ENCODE measurements at places on chromosomes 1 and 21.
A peak's percentile ranks its signal among the peaks of the same experiment; 100 is the strongest.

DNA sequence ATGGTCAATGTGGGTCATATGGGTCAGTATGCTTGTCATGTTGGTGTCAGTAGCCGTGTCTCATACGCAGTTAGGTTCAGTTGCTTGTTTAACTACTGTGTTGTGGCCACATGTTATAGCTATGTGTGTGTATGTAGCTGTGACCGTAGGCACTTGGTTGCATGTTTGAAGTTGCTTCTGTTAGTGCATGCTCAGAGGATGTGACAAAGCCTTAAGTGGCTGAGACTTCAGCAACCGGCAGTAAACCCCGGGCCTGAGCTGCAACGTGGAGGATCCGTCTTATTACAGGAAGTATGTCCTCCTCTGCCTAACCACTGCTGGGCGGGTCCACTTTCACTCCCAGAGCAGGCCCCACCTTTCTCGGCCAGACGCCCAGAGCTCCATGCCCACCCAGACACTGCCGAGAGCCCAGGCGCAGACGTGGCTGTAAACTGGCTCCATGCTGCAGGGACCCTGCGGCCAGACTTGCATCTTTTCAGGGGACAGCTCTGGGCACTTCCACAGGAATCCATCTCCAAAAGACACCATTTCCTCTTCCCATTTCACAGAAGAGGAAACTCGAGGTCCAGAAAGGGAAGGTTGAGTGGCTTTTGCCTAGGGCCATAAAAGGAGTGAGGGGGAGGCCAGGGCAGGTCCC is 2.2 kb downstream of the TCEA3 start:
- DNase-seq: peak; percentile 47

DNA sequence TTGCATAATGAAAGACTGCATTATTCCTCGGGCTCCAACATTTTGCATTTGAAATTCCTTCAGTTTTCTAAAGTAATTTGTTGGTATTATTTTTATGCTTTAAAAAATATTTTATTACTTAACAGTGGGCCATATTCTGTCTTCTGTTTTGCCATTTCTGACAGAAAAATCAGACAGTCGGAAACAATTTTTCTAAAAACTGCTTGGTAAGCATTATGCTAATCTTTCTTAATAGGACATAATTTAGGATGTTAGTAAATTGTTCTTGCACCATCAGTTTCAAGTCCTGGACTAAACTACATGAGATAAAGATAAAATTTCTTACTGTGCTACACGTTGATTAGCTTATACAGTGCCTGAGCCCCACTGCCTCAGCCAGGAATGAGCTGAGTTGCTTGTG is 11.2 kb downstream of the RGL1 start:
- DNase-seq: no peak

GRCh38 chr1:239306426-239306825 is 79.9 kb upstream of the CHRM3 start:
- DNase-seq: no peak

- no peak for DNase-seq
Observed at GRCh38 chr1:176058686-176059085, 148.4 kb downstream of the COP1 start.

- no peak for DNase-seq
Observed at GRCh38 chr1:54064299-54064698, 10.9 kb downstream of the TCEANC2 start.

DNA sequence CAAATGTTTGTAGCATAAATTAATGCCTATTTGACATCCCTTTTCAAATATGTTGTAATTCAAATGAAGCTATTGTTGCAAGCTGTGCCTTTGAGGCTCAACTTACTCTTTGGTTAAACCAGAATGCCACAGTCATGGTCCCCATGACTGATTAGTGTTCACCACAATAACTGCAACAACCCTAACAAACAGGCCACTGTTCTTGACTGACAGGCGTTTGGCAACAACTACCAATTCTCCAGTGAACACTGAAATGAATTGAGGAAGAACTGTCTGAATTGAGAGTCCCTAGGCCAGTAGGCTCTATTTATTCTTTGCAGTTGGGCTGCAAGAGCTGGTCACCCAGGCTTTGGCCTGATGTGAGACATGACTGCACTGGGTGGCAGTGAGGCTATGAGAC is 6.6 kb upstream of the TMEM167B start:
- no peak for DNase-seq

- no peak for DNase-seq
Observed at GRCh38 chr1:9872430-9873165, 37.5 kb downstream of the CTNNBIP1 start.

- DNase-seq: no peak
Observed at GRCh38 chr1:178311164-178311563, 185.6 kb downstream of the CLEC20A start.

- DNase-seq: no peak
Observed at GRCh38 chr1:169574336-169574735, 11.9 kb downstream of the F5 start.

DNA sequence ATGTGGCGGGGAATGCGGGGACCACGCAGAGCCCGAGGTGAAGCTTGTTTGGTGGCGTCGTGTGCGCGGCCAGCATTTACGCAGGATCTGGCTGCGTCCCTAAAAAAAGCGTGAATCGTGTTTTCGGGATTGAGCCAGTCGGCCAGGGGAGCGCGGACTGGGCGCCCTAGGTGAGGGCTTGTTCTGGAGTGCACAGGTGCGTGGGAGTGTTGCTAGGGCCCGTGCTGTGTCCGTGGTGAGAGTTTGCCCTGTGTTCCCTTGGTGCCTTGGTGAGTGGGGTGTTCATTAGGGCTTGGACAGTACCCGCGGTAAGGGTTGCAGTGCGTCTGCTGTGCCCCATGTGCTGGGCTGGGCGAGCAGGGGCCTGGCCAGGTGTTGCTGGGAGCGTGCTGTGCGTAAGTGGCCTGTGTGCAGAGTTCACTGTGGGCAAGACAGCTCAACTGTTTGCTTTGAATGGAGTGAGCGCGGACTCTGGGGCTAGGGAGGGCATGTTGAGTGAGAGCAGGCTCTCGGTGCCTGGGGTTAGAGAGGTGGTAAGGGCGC is 673 bp downstream of the CD46 start:
- DNase-seq: peak; percentile 30

DNA sequence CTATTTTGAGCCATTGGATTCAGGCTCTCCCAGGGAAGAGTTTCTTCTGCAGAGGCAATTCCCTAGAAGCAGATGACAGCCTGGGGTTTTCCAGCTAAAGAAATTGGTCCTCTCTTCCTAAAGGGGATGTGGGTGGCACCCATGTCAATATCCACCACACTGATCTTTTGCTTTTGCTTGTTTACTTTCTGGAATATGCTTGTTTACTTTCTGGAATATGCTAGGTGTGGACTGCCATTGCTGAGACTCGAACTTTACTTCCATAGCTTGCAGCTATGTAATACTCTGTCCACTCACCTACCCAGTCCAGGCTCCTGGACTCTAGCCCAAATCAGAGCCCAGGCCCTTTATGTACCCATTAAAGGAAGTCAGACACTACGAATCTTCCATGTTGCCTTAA is 92.1 kb upstream of the SMYD2 start:
- DNase-seq: no peak

GRCh38 chr1:57046462-57046861 is 80.6 kb upstream of the C8B start:
- DNase-seq: no peak

DNA sequence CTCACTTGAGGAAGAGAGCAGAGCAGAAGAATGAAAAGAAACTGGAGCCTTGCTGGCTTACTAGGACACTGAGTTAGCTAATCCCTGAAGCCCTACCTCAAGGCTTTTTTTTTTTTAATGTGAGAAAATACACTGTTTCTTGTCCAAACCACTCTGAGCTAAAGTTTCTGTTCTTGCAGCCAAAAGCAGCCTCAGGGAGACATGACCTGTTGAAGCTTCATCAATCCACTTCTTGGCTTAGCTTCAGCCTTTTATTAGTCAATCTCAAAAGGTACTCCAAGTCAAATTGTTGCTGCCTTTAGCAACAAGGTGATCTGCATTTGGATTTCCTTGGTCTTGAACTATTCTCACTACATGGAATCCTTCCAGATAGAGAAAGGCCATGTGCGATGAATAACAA is 33.7 kb downstream of the CCDC185 start:
- DNase-seq: no peak

DNA sequence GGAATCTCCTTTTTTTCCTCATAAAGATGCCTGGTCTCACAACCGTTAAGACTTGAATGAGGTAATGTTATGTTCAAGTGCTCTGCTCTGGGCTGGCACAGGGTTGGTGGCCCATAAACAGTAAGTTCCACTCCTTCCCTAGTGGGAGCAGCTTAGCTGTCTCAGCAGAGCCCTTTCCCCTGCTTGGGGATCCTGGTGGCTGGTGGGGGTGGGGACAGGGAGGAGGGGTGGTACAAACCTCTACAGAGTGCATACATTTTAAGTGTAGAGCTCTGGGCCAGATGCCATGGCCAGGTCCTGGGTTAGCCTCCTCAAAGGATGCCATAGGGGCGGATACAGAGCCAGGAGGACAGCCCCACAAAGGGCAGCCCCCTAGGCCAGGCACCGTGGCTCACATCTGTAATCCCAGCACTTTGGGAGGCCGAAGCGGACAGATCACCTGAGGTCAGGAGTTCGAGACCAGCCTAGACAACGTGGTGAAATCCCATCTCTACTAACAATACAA is 20.7 kb upstream of the PADI1 start:
- no peak for DNase-seq

GRCh38 chr1:224116131-224116530 is 2.2 kb downstream of the FBXO28 start:
- DNase-seq: no peak

GRCh38 chr1:55585402-55585792 is 370.2 kb upstream of the USP24 start:
- DNase-seq: no peak

- no peak for DNase-seq
Observed at GRCh38 chr1:1181129-1181937, 7.7 kb downstream of the TTLL10 start.

DNA sequence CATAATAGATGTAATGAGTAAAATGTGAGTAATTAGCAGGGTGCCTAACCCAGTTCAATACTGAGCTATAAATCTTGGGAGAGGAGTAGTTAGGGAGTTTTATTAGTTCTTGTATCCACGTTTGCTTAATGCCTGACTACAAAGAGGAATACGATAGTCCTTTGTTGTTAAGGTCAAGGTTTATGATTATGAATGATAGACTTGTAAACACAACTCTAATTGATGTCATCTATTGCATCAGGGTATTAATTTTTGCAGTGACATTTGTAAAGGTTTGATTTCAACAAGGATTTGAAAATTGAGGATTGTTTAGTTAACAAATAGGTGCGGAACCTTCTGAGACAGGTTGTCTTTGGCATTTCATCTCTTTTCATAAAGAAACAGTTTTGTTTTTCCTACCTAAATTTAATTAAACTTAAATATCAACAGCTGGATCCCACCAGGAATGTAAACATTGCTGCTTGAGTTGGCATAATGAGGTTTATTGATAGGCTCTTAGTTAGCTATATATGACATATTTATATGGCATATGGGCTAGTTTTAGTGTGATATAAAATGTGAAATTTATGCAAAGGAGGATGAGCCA is 9.7 kb downstream of the SOAT1 start:
- no peak for DNase-seq

GRCh38 chr21:35088319-35088771 is 39.2 kb upstream of the RUNX1 start:
- peak; percentile 21 for DNase-seq

DNA sequence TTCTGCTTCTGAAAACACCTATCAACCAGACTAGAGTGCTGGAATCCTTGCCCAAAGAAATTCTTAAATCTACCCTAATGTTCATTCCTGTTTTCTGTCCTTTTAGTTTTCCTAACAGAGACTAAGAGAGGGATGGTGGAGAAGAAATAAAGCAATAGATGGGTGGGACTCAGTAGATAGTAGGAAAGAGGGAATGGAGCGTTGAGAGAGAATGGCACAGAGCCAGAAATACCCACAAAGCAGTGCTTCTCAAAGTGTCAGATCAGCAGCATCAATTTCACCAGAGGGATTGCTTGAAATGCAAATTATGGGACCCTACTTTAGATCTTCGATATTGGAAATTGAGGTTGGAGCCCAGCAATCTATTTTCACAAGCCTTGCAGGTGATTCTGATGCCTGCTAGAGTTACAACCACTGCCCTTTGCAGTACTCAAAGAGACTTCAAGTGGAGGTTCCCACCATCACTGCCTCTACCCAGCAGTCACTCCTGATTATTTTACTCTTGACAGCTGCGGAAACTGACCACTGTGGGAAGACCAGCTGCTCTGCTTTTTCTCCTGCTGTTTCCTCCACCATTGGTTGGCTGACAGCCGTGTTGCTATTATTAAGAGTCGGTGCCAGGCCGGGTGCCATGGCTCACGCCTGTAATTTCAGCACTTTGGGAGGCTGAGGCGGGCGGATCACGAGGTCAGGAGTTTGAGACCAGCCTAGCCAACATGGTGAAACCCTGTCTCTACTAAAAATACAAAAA is 11.4 kb upstream of the PRPF3 start:
- no peak for DNase-seq

- no peak for DNase-seq
Observed at GRCh38 chr1:117653732-117654492, 48.1 kb downstream of the TENT5C start.

DNA sequence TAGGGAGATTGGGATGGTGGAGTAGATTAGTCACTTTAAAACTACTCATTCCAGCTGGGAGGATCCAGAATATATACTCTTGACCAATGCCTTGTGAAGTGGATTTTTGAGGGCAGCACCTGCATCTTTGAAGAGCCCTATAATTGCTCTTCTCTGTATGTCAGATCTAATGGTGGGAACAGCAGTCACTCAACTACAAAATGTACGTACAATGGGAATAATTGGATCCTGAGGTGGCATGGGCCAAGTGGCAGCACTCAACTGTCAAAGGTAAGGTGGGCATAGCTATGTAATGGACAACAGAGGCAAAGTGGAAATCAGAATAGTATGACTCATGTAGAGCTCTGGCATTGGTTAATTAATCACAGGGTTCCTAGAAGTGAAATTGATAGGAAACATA is 51.6 kb upstream of the KIAA0040 start:
- no peak for DNase-seq

DNA sequence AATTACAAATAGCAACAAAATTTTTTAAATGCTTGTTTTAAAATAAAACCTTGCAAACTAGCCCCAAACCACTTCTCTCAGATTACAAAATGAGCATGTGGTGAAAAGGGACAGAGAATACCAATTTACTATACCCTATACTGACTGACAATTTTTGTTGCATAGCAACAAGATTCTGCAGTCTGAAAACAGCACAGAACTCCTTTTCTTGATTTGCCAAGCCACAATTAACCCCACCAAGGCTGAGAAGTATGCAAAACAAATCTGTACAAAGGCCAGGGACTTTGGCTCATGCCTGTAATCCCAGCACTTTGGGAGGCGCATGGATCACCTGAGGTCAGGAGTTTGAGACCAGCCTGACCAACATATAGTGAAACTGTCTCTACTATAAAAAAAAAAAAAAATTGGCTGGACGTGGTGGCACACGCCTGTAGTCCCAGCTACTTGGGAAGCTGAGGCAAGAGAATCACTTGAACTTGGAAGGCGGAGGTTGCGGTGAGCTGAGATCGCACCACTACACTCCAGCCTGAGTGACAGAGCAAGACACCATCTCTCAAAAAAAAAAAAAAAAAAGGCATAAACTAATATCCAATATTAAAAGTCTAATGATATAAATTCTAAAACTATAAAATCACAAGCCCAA is 21.8 kb downstream of the ENAH start:
- no peak for DNase-seq

GRCh38 chr1:100353071-100353801 is 930 bp downstream of the CDC14A start:
- DNase-seq: peak; percentile 38

- DNase-seq: no peak
Observed at GRCh38 chr1:247102381-247102780, 1.8 kb downstream of the ZNF669 start.

- DNase-seq: no peak
Observed at GRCh38 chr1:3403388-3404231, 50.9 kb upstream of the ARHGEF16 start.

GRCh38 chr1:8047686-8048445 is 21.8 kb upstream of the ERRFI1 start:
- no peak for DNase-seq
